Progenitor cell of endocrine pancreas (in vitro differentiated cells): ENCODE measurements at places on chromosomes 5 and 9. TPM values are rescaled to one million over a fixed set of nuclear protein-coding genes. Genes with fewer than 3 reads are reported as not detected.

Gene MVB12B
- 34.6 and 34.8 TPM in 2 replicates for total RNA-seq

Gene CNTFR
- 2.3 and 2.7 TPM in 2 replicates for total RNA-seq

Gene SH2D3C
- 2.0 and 2.6 TPM in 2 replicates for total RNA-seq

Gene CD180
- total RNA-seq, result not detected in 2 replicates

Gene AKNA
- total RNA-seq, result 19.3 and 24.6 TPM in 2 replicates

Gene KLHL9
- total RNA-seq, result 35.5 and 35.9 TPM in 2 replicates

Gene SPATA31C1
- total RNA-seq, result not detected in 2 replicates

Gene FOXD4L6
- total RNA-seq, result not detected in 2 replicates

Gene SLC6A3
- total RNA-seq, result not detected in 2 replicates

Gene FRRS1L
- 4.9 and 6.1 TPM in 2 replicates for total RNA-seq

Gene NEUROG1
- not detected in 2 replicates for total RNA-seq

Gene CRHBP
- 1.1 and 2.2 TPM in 2 replicates for total RNA-seq

Gene PDZD2
- 2.4 and 3.1 TPM in 2 replicates for total RNA-seq

Gene HEXB
- 59.9 and 61.4 TPM in 2 replicates for total RNA-seq

Gene C5orf34
- total RNA-seq, result 4.8 and 4.9 TPM in 2 replicates

Gene C9orf50
- 0.27 and 0.43 TPM in 2 replicates for total RNA-seq

Gene TRIM52
- 10.7 and 12.3 TPM in 2 replicates for total RNA-seq

Gene RNF44
- 153 and 156 TPM in 2 replicates for total RNA-seq

Gene TEK
- total RNA-seq, result not detected in 2 replicates

Gene PCDHGB1
- 2.3 TPM in 2 replicates for total RNA-seq

Gene CMBL
- 10.0 and 13.6 TPM in 2 replicates for total RNA-seq

Gene FBP2
- not detected in 2 replicates for total RNA-seq

Gene BASP1
- total RNA-seq, result 84.1 and 86.3 TPM in 2 replicates

Gene ADCY2
- total RNA-seq, result 4.5 and 8.7 TPM in 2 replicates

Gene GM2A
- total RNA-seq, result 26.2 and 27.1 TPM in 2 replicates

Gene DPYSL3
- total RNA-seq, result 56.0 and 60.4 TPM in 2 replicates

Gene LRRC19
- total RNA-seq, result not detected in 2 replicates

Gene GFRA3
- total RNA-seq, result 22.9 and 24.4 TPM in 2 replicates

Gene LIFR
- total RNA-seq, result 33.4 and 36.4 TPM in 2 replicates

Gene RETREG1
- total RNA-seq, result 7.4 and 8.0 TPM in 2 replicates

Gene PRRC2B
- total RNA-seq, result 416 and 460 TPM in 2 replicates

Gene GFPT2
- total RNA-seq, result 1.7 and 2.7 TPM in 2 replicates
